GM06990 (cell line): ENCODE measurements at places on chromosomes 4 and X.

- DNase-seq: no peak
Observed at GRCh38 chrX:111869639-111870034, 6.3 kb upstream of the TRPC5OS start.

GRCh38 chr4:100504086-100504874 is 13.5 kb downstream of the EMCN start:
- no peak for DNase-seq

DNA sequence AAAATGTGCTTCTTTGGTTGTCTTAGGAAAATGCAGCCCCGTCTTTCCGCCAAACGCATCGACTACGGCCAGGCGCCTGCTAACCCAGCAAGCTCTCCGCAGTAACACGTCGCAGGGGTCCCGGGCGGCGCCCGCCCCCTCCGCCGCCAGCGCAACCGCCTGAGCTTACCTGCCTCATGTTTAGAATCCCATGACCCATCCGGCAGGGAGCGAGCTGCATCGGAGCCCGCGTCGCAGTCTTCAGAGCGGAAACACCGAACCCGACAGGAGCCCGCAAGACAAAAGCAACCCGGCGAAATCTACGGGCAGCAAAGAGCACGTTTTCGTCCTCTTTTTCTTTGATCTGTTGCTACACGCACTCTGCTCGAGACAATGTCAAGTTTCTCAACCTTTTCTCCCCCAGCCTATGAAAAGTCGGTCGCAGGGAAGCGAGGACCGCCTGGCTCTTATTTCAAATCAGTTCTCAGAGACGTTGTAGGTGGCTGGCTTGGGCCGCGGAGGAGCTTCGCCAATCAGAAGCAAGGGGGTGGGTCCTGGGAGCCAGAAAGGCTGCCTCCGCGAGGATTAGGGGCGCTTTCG is at the start of gene MID1:
Gene MID1 (minus strand): TSS at position 465 of the 579 bp plus-strand sequence. CDS start 53,038 bp downstream, outside the sequence.
- DNase-seq: peak; percentile 9

GRCh38 chr4:14169460-14169859 is 541.9 kb upstream of the BOD1L1 start:
- DNase-seq: no peak

- DNase-seq: no peak
Observed at GRCh38 chr4:126748736-126749135, 884.0 kb upstream of the INTU start.

DNA sequence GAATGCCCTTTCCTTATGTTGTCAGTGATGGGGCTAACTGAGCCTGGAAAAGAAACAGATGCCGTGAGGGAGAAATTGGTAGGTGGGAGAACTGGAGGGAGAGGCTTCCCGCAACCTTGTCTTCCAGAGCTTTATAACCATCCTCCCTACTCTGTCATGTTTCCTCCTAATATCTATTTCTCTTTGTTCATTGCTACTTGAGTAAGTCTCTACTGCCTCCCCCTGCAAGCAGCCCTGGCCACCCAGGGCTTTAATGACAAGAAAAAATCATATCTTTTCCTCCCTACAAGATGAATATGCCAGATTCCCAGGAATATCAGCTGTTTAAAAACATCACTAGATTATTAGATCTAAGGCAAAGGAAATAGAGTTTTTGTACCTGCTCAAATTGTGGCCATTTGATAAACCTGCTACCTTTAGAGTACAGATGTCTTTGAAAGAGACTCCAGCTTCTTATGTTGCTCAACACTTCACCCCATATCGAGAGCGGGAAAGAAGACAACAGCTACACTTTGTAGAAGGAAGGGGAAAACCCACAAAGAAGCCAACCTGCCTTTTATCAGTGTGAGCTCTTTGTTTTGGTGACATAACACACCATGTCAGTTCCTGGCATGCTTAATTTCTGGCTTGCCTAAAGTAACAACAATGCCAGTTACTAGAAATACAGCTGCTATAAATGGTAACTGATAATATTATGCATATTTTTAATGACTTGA is 186.6 kb upstream of the LEF1 start:
- no peak for DNase-seq

DNA sequence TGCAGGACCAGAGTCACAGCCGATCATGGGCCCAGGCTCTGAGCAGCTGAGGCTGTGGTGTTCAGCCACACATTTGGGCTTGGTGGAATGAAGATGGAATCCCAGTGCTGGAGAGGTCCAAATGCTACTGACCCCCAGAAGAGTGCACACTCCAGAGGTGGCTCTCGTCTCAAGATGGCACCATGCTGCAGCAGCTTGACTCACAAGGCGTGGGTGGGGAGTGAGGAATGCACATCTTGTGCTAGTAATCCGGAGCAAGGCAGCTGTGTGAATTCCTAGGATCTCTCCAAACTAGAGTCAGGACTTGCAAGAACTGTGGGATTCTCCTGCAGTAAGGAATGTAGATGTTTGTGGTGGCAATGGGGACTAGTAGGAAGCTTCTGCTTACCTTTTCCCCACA is 28.7 kb downstream of the RAB28 start:
- no peak for DNase-seq

DNA sequence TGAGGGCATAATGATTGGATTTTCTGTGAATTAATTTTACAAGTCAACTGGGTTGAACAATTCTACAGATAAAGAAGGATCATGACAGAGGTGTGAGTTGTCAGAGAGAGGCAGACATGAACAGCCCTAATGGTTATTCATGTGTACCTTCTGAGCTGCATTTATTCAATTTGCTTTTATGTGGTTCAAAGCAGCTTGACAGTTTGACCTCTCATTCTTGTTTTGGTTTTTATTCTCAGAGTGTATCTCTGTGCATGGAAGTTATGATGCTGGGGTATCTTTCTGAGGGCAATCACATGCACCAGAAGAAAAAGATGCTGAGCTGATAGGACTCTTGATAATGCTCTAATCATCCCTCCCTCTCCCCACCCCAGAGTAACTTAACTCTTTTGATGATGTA is 169.3 kb upstream of the NPY2R start:
- no peak for DNase-seq

- DNase-seq: no peak
Observed at GRCh38 chrX:150871341-150871811, 27.1 kb downstream of the CD99L2 start.

- no peak for DNase-seq
Observed at GRCh38 chr4:53598901-53599300, 7.6 kb upstream of the LNX1 start.

DNA sequence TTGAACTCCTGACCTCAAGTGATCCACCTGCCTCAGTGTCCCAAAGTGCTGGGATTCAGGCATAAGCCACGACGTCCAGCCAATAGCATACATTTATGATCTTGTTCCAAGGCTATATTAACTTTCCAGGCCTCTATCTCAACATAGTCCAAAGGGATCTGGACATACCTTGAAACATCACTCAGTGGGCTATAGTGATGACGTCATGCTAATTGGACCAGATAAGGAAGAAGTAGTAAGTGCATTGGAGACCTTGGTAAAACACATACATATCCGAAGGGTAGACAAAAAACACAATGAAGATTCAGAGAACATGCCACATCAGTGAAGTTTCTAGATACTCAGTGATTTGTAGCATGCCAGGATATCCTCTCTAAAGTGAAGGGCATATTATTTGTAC is 37.4 kb upstream of the USP26 start:
- no peak for DNase-seq

- DNase-seq: no peak
Observed at GRCh38 chr4:168907119-168907698, 102.8 kb downstream of the CBR4 start.

DNA sequence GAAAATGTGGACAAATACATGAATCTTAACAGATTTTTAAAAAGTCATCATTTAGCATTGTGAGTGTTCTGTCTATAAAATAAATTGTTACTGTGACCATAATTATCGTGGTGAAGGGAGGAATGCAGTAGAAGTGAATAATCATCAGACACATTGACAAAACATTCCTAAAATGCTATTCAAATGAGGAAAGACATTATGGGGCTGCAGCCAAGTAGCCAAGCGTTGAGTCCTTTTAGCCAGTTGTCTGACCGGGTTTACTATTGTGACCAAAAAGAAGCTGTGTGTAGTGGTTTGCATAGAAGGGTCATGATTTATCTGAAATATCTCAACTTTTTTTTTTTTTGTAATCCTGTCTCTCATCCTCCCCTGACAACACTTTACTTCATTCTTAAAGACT is 19.5 kb downstream of the WWC2 start:
- no peak for DNase-seq

DNA sequence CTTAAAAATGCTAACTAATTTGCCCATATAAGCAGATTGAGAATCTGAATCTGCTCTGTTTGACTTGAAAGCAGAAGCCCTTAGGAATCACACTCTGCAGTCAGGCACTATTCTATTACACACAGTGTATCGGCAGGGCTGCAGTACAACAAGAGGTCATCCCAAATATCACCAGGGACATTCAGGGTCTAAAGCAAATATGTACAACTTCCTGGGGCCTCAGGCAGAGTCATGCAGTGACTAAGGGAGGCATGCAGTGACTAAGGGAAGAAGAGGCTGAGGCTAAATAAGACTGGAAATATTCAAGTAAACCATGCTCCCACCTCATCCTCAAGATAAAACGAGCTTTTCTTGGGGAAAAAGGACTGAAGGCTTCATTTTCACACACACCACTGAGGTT is 20.9 kb downstream of the MAPK10 start:
- DNase-seq: no peak

- DNase-seq: no peak
Observed at GRCh38 chr4:107379054-107379869, 340.8 kb downstream of the PAPSS1 start.

- DNase-seq: no peak
Observed at GRCh38 chr4:150744570-150744969, 162.6 kb downstream of the MAB21L2 start.

DNA sequence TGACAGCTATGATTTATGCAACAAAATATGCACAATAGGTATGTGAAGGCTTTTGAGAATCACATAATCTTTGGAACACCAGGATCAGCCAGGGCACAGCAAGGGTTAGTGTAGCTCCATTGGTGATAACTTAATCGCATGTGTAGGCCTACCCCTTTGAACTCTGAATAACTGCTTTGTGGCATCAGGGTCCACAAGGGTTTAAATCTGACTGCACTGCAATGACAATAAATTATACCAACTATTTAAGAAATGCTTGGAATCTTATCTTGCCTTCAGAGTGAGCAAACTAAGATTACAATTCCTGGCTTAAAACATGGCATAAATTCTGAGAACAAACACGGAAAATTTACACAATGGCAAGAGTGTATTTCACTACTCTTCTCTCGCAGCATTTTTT is 245.8 kb downstream of the FBXO8 start:
- DNase-seq: no peak

DNA sequence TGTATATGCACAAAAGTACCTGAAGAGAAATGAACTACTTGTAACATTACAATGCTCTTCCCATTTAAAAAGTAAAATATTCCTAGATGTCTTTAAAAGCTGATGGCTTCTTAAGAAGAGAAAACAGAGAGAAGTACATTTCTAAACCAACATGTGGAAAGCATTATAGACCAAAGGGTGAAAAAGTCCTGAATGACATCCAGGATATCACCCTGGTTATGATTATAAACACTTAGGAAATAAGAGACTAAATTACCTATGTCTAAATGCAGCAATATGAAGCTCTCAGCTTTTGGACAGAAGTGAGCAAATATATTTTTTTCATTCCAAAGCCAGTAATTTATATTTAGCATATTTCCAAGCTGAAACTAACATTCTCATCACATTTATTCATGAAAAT is 21.7 kb upstream of the EGFL6 start:
- no peak for DNase-seq

GRCh38 chr4:167606551-167606950 is 372.3 kb upstream of the SPOCK3 start:
- DNase-seq: no peak

GRCh38 chr4:98181809-98182208 is 38.5 kb upstream of the STPG2 start:
- no peak for DNase-seq

- no peak for DNase-seq
Observed at GRCh38 chr4:185257694-185258093, 48.3 kb downstream of the SNX25 start.

DNA sequence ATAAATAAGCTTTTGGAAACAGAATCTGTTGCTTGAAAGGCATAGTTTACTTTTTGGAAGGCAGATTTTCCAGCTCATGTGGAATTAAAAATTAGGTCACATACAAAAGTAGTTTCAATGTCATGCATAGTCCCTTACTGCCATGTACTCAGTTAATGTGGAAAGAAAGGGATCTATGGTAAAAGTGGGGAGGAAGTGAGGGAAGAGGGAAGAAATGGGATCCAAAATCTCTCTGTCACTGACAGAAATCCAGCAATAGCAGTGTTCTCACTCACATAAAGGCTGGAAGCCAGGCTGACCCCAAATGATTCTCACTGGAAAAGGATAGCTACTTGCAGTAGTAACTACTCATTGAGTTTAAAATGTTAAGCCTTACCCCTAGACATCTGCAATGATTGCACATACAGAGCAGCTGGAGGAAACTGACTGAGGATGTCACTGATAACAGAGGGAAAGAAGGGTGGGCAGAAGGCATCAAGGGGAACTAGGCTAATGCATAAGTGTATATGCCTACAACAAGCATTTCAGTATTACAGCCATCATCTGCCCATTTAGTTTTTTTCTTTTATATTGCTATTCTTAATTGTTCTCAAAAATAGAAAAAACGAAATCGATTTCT is 445.6 kb downstream of the FAT4 start:
- DNase-seq: no peak

DNA sequence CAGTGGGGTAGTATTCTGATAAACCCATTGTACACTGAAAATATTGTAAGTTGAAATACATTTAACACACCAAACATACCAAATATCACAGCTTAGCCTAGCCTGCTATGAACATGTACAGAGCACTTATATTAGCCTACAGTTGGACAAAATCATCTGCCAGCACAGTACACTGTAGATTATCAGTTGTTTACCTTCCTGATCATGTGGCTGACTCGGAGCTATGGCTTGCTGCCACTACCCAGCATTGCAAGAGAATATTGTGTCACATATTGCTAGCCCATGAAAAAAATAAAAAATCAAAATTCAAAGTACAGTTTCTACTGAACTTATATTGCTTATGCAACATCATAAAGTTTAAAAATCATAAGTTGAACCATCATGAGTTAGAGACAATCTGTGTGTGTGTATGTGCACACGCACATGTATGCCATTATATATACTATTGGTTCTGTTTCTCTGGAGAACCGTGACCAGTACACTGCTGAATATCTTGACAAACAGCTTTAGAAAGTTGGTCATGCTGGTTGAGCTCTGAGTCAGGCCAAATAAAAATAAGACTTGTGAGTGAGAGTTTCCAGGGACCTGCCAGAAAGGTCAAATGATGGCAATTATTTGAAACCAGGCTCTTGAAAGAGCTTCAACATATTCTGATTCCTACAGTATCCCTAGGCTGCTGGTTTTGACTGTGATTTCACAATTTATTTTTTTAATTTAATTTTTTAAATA is 238.5 kb downstream of the PRR32 start:
- no peak for DNase-seq

- DNase-seq: no peak
Observed at GRCh38 chrX:23795221-23795620, 12.2 kb downstream of the SAT1 start.

GRCh38 chr4:159420162-159421057 is 317.5 kb downstream of the RAPGEF2 start:
- DNase-seq: no peak

- no peak for DNase-seq
Observed at GRCh38 chr4:25953740-25954139, 39.7 kb downstream of the SMIM20 start.

GRCh38 chr4:78032446-78032845 is 24.7 kb upstream of the FRAS1 start:
- DNase-seq: no peak

- DNase-seq: no peak
Observed at GRCh38 chr4:142550965-142551364, 295.1 kb downstream of the INPP4B start.
